Adipocyte (in vitro differentiated cells): ENCODE measurements at places on chromosomes 7 and 10.

GRCh38 chr7:25611196-25611595, 382.9 kb upstream of the NPVF start:
- no peak for DNase-seq

DNA sequence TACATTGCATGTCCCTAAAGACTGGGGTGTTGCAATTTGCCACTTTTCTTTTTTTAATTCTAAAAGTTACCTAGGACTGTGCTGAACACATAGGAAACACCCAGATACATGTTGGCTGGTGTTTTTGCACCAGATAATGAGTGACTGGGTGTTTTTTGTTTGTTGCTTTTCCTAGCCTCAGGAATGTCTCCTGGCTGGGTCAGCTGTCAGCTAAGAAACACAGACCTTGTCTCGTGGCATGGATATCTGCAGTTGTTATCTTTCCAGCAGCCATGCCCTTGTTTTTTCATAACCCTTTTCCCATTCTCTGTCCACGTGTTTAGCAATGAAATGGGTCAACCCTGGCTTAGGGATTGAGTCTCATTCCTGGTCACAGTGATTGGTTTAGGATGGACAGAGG, 433.9 kb upstream of the ZMIZ1 start:
- DNase-seq = peak; percentile 21

DNA sequence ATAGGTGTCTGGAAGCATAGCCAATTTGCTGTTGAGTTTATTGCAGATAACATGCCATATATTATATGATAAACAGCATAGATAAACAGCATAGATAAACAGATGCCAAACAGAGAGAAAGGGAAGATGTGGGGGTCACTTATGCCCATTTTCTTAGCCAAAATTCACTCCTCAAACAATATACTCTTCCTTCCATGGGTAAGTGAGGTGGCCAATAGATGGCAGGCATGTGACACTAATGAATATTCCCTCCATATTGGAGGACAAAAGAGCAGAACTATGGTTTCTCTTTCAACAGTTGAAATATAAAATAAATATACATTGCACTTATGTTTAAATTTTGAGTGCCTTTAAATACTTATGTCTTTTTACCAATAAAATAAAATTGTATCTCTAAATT, 1212.8 kb downstream of the REEP3 start:
- DNase-seq = no peak

DNA sequence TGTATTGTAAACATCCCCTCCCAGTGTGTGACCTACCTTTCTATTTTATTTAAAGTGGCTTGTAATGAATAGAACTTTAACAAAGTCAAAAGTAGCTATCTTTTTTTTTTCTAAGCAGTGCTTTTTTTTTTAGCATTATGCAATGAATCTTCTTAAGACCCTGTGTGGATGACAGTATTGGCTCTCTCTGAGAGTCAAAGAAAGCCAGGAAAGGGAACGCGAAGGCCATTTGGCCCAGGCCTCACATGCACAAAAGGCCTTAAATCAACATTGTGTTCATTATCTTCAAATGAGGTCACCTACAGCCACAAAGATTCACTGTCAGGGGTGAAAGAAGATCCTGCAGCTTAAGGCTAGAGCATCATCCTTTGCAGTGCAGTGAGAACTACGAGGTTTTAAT, 721.5 kb downstream of the GRID1 start:
- DNase-seq = no peak

DNA sequence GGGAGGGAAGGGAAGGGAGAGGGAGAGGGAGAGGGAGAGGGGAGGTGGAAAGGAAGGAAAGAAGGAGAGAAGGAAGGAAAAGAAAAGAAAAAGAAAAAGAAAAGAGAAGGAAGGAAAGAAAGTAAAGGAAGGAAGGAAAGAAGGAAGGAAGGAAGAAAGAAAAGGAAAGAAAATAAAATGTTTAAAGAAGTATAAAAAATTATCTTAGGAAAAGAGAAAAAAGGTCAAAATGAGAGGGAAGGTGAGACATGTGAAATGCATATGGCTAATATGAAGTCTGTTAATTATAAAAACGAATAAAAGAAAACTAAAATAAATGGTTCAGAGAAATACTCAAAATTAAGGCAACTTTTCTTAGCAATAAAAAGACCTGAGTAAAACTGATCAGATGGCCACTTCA, 46.1 kb upstream of the ANLN start:
- no peak for DNase-seq

GRCh38 chr10:74748468-74749031, 77.8 kb upstream of the KAT6B start:
- DNase-seq = no peak

- peak; percentile 56 for DNase-seq
Measured at GRCh38 chr10:71966046-71967004, 2.1 kb downstream of the CHST3 start.

- no peak for DNase-seq
Measured at GRCh38 chr7:155213385-155213784, 84.3 kb upstream of the INSIG1 start.

GRCh38 chr7:12229046-12229445, 18.0 kb downstream of the TMEM106B start:
- peak; percentile 39 for DNase-seq

- DNase-seq = no peak
Measured at GRCh38 chr7:71184609-71185008, 52.7 kb downstream of the GALNT17 start.

- peak; percentile 20 for DNase-seq
Measured at GRCh38 chr10:43229208-43230061, 37.4 kb downstream of the RASGEF1A start.

- DNase-seq = no peak
Measured at GRCh38 chr10:126153711-126154628, 234.3 kb downstream of the ADAM12 start.

- DNase-seq = no peak
Measured at GRCh38 chr10:68434657-68435056, 27.6 kb upstream of the RUFY2 start.

DNA sequence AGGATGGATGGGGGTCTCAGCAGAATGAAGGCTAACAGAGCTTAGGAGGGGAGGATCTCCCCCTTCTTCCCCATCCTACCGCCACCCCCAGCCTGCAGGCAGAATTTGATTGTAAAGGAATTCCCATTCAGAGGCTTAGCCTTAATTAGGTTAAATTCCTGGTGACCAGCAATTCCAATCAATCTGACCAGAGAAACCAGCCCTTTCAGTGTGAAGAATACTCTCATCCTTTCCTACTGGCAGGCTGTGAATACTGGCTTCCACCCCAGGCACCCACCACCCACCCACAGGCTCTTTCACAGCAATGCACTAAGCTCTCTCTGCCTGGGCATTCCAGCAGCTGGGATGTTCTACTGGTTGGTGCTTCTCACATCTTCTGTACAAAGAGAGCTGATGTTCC, 137.9 kb upstream of the LYZL1 start:
- DNase-seq = no peak

DNA sequence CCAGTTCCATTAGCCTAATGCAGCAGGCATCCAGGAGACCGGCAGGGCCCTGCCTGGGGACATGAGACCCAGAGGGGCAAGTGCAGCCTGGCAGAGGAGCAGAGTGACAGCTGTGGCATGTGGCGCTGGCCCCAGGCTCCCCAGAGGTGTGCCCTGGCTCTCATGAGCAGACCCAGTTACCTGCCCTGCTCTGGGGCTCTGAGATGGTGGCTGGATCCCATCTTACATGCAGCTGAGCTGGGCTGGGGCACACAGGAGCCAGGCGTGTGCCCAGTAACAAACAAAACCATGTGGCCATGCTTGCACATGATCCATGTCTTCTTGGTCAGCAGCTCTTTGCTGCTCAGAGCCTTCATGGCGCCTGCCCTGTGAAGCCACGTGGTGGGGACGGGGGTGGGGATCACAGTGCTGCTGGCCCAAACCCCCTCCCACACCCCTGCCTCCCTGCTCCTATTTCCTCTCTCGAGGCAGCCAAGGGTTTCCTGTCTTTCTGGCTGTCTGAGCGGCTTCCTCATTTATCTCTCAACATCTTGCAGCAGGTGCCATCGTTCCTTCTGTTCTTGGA, 40.3 kb upstream of the GTF2I start:
- no peak for DNase-seq

GRCh38 chr7:76009672-76010600, 15.5 kb upstream of the TMEM120A start:
- no peak for DNase-seq
